ENCODE measurements at places on chromosomes 4 and X. TPM values are rescaled to one million over a fixed set of nuclear protein-coding genes. Genes with fewer than 3 reads are reported as not detected.

- no peak for DNase-seq
Measured at GRCh38 chr4:8319731-8320385, 50.3 kb downstream of the HTRA3 start.

GRCh38 chr4:181569553-181569952, 673.6 kb upstream of the TENM3 start:
- no peak for DNase-seq

- no peak for DNase-seq
Measured at GRCh38 chrX:13598877-13599276, 29.5 kb downstream of the EGFL6 start.

- DNase-seq, result no peak
Measured at GRCh38 chr4:1109333-1109732, 4.0 kb downstream of the RNF212 start.

GRCh38 chr4:22410645-22411247, 105.1 kb downstream of the ADGRA3 start:
- no peak for DNase-seq

EVC2 gene
- total RNA-seq, result 12.1 TPM

DNA sequence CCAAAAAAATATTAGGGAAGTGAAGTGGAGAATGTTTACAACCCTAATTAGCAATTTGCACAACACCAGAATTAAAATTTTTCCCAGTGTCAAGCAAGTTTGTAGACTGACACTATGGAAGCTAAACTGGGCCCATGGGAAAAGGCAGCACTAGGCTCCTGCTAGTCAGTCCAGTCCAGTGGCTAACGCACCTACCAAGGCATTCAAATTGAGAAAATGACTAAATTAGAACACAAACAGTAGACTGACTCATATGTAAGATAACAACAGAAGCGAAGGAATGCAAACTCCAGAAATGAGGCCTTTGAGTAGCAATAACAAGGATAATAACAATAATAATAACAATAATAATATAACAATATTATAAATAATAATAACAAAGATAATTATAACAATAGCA, 90.7 kb downstream of the GRIA3 start:
- DNase-seq, result no peak

DNA sequence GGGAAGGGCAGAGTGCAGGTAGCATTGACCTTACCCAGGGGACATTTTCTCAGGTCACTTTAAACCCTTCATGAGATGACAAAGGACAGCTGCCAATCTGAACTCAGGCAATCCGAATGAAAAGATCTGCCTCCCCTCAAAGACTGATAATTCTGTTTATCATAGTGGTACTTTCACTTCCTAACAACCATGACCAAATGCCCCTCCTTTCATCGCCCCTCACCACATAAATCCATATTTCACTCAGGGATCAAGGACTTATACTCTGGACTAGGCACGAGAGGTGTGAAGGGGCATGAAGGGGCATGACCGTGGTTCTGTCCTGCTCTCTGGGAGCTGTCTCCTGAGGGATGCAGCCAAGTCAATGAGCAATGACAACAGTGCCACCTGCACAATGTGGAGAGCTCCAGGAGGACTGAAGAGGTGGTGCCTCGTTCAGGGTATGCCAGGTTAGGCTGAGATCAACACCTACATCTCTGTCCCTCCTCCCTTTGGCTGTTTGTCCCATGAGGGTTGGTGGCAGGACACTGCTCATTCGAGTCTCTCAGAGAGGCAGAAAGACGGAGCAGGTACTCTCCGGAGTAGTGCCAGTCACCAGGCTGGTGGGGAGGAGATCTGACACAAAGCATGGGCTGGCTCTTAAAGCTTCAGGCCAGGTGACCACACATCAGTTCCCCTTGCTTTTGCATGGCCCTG, 12.5 kb downstream of the HS3ST1 start:
- no peak for DNase-seq

DNA sequence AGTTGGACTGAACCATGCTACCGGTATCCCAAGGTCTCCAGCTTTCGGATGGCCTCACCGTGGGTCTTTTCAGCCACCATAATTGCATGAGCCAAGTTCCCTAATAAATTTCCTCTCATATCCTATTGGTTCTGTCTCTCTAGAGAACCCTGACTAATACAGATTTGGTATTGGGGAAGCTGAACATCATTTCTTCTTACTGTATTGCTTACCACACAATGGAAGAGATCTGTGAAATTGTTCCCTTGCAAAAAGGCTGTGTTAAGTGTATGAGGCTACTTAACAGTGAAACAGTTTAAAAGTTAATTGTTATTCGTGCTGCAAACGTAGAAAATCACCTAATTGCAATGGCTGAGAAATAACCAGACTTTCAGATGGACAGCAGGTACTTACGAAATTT, 34.0 kb downstream of the PLAC8 start:
- no peak for DNase-seq

- DNase-seq, result no peak
Measured at GRCh38 chr4:188282471-188283232, 143.4 kb downstream of the TRIML1 start.

MAOA gene
- total RNA-seq, result 120 TPM

- DNase-seq, result no peak
Measured at GRCh38 chr4:33296876-33297455, 2576.8 kb downstream of the PCDH7 start.

All from pulmonary artery endothelial cell (primary cell).